ENCODE measurements at places on chromosomes 7 and 10.

GRCh38 chr10:77361426-77361825, 276.2 kb downstream of the KCNMA1 start:
- no peak for DNase-seq

GRCh38 chr7:96414931-96415292, 93.0 kb upstream of the SLC25A13 start:
- DNase-seq = no peak

GRCh38 chr7:100654908-100655831, 1.1 kb downstream of the ACTL6B start:
- DNase-seq = no peak

DNA sequence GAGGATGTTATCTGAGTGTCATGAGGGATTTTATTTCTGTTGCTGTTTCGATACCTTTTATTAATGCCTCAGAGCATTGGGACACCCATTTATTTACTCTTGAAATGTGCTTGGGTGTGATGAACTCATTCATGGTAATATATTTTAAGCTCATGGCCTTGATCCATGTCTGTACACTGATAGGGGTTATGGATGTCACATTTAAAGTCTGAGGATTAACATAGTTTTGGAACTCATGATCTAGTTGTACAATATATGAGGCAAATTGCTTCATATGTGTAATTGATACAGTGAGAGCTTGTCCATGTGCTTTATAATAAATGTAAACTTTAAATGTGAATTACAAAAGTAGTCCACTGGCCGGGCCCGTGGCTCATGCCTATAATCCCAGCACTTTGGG, 23.0 kb upstream of the ZRANB1 start:
- no peak for DNase-seq

- DNase-seq = no peak
Measured at GRCh38 chr7:138670594-138670993, 30.6 kb downstream of the SVOPL start.

- no peak for DNase-seq
Measured at GRCh38 chr7:81624021-81624592, 145.7 kb downstream of the HGF start.

- no peak for DNase-seq
Measured at GRCh38 chr10:128125416-128125943, 743 bp downstream of the MKI67 start.

DNA sequence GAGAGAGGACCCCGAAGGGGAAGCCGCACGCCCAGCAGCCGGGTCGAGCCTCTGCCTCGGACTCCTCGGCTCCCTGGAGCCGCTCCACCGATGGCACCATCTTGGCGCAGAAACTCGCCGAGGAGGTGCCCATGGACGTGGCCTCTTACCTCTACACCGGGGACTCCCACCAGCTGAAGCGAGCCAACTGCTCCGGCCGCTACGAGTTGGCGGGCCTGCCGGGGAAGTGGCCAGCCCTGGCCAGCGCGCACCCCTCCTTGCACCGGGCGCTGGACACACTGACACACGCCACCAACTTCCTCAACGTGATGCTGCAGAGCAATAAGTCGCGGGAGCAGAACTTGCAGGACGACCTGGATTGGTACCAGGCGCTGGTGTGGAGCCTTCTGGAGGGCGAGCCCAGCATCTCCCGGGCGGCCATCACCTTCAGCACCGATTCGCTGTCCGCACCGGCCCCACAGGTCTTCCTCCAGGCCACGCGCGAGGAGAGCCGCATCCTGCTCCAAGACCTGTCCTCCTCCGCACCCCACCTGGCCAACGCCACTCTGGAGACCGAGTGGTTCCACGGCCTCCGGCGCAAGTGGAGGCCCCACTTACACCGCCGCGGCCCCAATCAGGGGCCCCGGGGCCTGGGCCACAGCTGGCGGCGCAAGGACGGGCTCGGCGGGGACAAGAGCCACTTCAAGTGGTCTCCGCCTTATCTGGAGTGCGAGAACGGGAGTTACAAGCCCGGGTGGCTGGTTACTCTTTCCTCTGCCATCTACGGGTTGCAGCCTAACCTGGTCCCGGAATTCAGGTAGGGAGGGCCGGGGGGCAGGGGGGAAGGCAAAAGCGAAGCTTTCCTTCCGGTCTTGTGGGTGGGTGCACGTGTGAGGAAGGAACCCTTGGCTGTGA, 973 bp downstream of the GPR158 start:
- DNase-seq = no peak

DNA sequence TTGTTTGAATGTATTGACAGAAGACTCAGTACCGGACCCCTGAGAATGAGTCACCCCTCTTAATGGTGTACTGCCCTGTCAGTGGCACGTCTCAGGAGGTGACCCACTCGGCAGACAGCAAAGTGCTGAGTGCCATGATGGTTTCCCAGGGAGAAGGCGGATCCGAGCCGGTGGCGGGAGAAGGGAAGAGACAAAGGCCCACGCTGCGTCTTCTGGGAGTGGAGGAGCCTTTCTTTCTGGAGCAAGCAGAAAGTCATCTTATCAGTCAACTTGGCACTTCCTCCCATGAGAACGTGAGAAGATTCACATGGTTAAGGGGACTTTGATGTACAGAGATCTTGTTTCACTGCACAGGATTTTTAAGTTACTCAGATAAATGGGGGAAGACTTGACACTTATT, 14.6 kb upstream of the PPP2R2D start:
- DNase-seq = no peak

DNA sequence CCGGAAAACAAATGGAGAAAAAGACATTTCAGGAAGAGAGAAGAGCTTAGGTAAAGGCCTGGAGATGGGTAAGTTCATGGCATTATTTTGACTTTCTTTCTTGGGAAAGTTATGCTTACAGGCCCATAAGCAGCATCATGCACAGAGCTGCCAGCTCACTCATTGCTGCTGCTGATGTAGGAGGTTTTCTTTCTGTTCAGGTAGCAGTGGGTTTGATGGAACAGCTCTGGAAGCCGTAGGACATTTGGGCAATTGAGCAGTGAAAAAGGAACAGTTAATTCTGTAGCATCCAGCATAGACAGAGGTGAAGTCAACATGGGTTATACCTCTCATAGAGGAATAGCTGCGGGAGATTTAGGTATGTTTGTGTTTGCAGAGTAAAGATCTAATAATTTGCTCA, 3.3 kb downstream of the CHN2 start:
- DNase-seq = no peak

DNA sequence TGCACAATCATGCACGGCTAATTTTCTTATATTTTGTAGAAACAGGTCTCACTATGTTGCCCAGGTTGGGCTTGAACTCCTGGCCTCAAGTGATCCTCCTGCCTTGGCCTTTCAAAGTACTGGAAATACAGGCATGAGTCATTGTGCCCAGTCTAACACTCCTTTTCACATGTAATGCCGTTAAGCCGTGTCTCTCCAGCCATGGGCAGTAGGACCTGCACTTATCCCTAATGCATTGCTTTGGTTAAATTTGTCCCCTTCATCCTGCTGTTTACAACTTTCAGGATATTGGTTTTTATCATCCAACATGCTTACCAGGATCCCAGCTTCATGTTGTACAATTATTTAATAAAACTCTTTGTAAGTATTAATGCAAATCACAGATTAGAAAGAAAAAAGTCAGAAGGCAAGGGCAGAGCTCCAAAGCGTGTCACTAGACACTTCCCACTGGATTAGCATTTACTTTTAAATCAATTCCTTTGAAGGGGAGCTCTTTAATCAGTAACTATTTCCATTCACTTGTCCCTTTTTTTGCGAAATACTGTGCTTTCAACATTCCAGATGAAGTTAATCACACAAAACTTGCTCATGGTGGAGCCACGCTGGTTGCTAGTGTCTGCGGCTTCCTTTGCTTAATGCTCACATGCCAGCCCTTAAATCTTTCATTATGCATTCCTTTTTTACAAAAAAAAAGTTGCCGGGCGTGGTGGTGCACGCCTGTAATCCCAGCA, 256.0 kb upstream of the AUTS2 start:
- DNase-seq = no peak

GRCh38 chr7:157884461-157885062, 547.8 kb downstream of the DNAJB6 start:
- DNase-seq = no peak

GRCh38 chr10:21524526-21525366, 736 bp downstream of the SKIDA1 start:
- no peak for DNase-seq
